ENCODE measurements at places on chromosomes 13 and 19. TPM values are rescaled to one million over a fixed set of nuclear protein-coding genes. Genes with fewer than 3 reads are reported as not detected.

Gene VSTM2B
- total RNA-seq, result not detected

Gene MAMSTR
- total RNA-seq, result 0.72 TPM

Gene IGFL1
- total RNA-seq, result 0.34 TPM

Gene TMEM238
- total RNA-seq, result 11.9 TPM

Gene GPC6
- total RNA-seq, result 4.7 TPM

Gene GIPR
- total RNA-seq, result 1.4 TPM

Gene PSG7
- not detected for total RNA-seq

Gene CD79A
- not detected for total RNA-seq

Gene CDC42EP5
- total RNA-seq, result 68.9 TPM

Gene MCEMP1
- not detected for total RNA-seq

Gene ZNF154
- 2.0 TPM for total RNA-seq

Gene OR10H1
- total RNA-seq, result not detected

Gene ZNF83
- 15.8 TPM for total RNA-seq

Gene VSTM1
- not detected for total RNA-seq

Gene FCAR
- total RNA-seq, result not detected

Gene LAIR1
- not detected for total RNA-seq

Gene IGFL3
- total RNA-seq, result 0.78 TPM

Gene C13orf42
- not detected for total RNA-seq

Gene ZNF681
- 0.80 TPM for total RNA-seq

Gene JSRP1
- total RNA-seq, result not detected

Gene SLAIN1
- not detected for total RNA-seq

Gene APOC4
- total RNA-seq, result not detected

Gene SYT5
- 2.2 TPM for total RNA-seq

Gene TBXA2R
- 0.23 TPM for total RNA-seq

Gene FGF21
- total RNA-seq, result not detected

Gene ZSCAN22
- 2.0 TPM for total RNA-seq

Gene KIR2DL3
- total RNA-seq, result not detected

Gene ZNF865
- 3.7 TPM for total RNA-seq

Gene ZNF350
- total RNA-seq, result 2.7 TPM

Gene SHC2
- total RNA-seq, result not detected

Gene NLRP5
- total RNA-seq, result not detected

Gene RRAS
- total RNA-seq, result 55.4 TPM

Gene ZNF813
- total RNA-seq, result 1.5 TPM

Data from hair follicular keratinocyte (primary cell).